ENCODE measurements at places on chromosomes 3 and 15. TPM values are rescaled to one million over a fixed set of nuclear protein-coding genes. Genes with fewer than 3 reads are reported as not detected.

The ARL6 gene
- total RNA-seq, result 3.4 TPM

GRCh38 chr15:76968306-76968705 lies 26.6 kb upstream of the PSTPIP1 start:
- H3K36me3 ChIP-seq, result no peaks in the 10 kb centered on the region
- H3K4me3 ChIP-seq, result no peak overlapping the region
- no peaks in the 10 kb centered on the region for H3K4me1 ChIP-seq

- H3K27ac ChIP-seq, result no peak overlapping the region
- H3K4me1 ChIP-seq, result no peaks in the 10 kb centered on the region
- no peak overlapping the region for H3K4me3 ChIP-seq
- no peaks in the 10 kb centered on the region for H3K36me3 ChIP-seq
- DNase-seq, result no peak
These were observed 30.4 kb upstream of the FBLN2 start for GRCh38 chr3:13518516-13518953.

- DNase-seq, result no peak
- no peak overlapping the region for H3K4me3 ChIP-seq
- no peaks in the 10 kb centered on the region for H3K27me3 ChIP-seq
- H3K4me1 ChIP-seq, result no peaks in the 10 kb centered on the region
- no peaks in the 10 kb centered on the region for H3K36me3 ChIP-seq
- H3K27ac ChIP-seq, result no peak overlapping the region
These were observed 171.0 kb upstream of the RARB start for GRCh38 chr3:25257026-25257425.

- no peaks in the 10 kb centered on the region for H3K4me1 ChIP-seq
- H3K27ac ChIP-seq, result no peak overlapping the region
- no peak overlapping the region for H3K4me3 ChIP-seq
- H3K27me3 ChIP-seq, result no peaks in the 10 kb centered on the region
- H3K36me3 ChIP-seq, result no peaks in the 10 kb centered on the region
- DNase-seq, result no peak
These were observed 70.3 kb upstream of the PRICKLE2 start for GRCh38 chr3:64295594-64295993.
